ENCODE measurements at places on chromosomes 4 and X. TPM values are rescaled to one million over a fixed set of nuclear protein-coding genes. Genes with fewer than 3 reads are reported as not detected.

Gene CENPVL1
- total RNA-seq: not detected

Gene KLHL34
- total RNA-seq: 0.26 TPM

Gene NLGN4X
- 9.8 TPM for total RNA-seq

Gene TMSB15B
- 3.4 TPM for total RNA-seq

Gene SORCS2
- total RNA-seq: 11.1 TPM

Gene TRAM1L1
- 6.2 TPM for total RNA-seq

Gene AKAP4
- total RNA-seq: not detected

Gene MAP3K15
- not detected for total RNA-seq

Data from articular chondrocyte of knee joint (primary cell).